Activated CD4-positive, alpha-beta T cell treated with anti-CD3 and anti-CD28 coated beads for 36 hours (primary cell): ENCODE measurements at places on chromosomes 12 and 14. TPM values are rescaled to one million over a fixed set of nuclear protein-coding genes. Genes with fewer than 3 reads are reported as not detected.

Gene PMCH
- 0.57 TPM for total RNA-seq

Gene B3GNT4
- total RNA-seq = 2.0 TPM

Gene KRT79
- 0.09 TPM for total RNA-seq

Gene LRTM2
- total RNA-seq = not detected

Gene P2RX7
- total RNA-seq = 6.6 TPM

Gene ALDH1L2
- total RNA-seq = 7.6 TPM

Gene TMCC3
- total RNA-seq = 0.16 TPM

Gene IL26
- total RNA-seq = 1.1 TPM

Gene CMTM5
- not detected for total RNA-seq

Gene TMEM106C
- total RNA-seq = 248 TPM

Gene SLC38A4
- not detected for total RNA-seq

Gene LTB4R2
- 9.5 TPM for total RNA-seq

DNA sequence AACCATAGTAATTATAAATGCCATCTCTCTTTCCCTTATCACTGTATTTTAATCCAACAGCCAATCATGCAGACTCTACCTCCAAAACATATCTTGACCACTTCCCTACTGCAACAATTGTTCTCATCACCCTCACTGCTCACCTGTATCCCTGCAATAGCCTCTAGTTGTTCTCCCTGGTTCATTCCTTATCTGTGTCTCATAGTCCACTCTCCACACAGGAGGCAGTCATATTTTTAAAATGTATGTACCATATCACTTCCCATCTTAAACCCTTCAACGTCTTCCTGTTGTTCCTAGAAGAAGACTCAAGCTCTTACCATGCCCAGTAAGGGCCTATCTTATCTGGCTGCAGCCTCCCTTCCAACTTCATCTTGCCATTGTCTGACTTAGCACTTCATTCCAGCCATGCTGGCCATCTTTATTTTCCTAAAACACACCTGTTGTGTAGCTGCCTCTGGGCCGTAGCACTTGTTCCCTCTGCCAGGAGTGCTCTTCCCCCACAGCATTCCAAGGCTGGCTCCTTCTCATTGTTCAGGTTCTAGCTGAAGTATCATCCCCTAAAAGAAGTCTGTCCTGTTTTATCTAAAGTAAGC, 27.8 kb upstream of the BHLHE41 start:
- H3K27ac ChIP-seq = no peak overlapping the region
- H3K4me1 ChIP-seq = no peaks in the 10 kb centered on the region
- DNase-seq = no peak
- peaks cover 5% of the 10 kb centered on the region for H3K27me3 ChIP-seq
- no peak overlapping the region for H3K4me3 ChIP-seq

GRCh38 chr12:44618946-44619345, 257.2 kb downstream of the NELL2 start:
- no peaks in the 10 kb centered on the region for H3K27me3 ChIP-seq
- H3K4me1 ChIP-seq = no peaks in the 10 kb centered on the region
- no peak overlapping the region for H3K4me3 ChIP-seq
- no peak for DNase-seq

GRCh38 chr14:103155010-103155409, 31.7 kb downstream of the TNFAIP2 start:
- H3K4me1 ChIP-seq = no peaks in the 10 kb centered on the region
- H3K27ac ChIP-seq = no peak overlapping the region

- no peaks in the 10 kb centered on the region for H3K4me1 ChIP-seq
- no peak overlapping the region for H3K4me3 ChIP-seq
- no peak for DNase-seq
- H3K27ac ChIP-seq = no peak overlapping the region
- H3K36me3 ChIP-seq = no peaks in the 10 kb centered on the region
Observed at GRCh38 chr12:28017873-28018255, 45.3 kb upstream of the PTHLH start.

DNA sequence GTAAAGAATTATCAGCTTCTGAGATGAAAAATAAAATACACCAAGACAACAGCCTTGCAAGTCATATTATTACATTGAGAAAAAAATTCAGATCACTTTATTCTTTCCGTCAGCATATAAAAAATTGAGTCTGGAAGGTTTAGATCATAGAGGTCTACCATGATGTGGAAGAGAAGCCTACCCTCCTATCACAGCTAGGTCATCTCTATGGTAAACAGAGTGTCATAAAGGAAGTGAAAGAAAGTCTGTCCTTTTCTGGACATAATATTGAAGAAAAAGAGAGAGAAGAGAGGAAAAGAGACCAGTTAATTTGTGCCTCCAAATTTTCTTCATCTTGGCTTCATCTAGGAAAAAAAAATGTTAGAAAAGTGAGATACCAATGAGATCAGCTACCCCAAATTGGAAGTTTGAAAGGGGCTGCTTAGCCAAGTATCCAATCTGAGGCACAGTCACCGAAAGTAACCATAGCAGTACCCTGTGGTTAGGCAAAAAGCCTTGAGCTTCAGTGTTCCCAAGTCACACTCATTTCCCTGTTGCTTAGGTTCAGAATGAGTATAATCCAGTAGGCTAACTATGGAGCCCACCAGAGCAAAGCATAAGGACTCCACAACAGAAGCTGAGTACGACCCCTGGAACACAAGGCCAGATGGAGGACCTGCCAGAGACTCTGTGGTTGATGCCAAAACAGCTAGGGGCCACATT, 38.1 kb downstream of the DUSP6 start:
- no peak overlapping the region for H3K4me3 ChIP-seq
- H3K27me3 ChIP-seq = no peaks in the 10 kb centered on the region
- no peak for DNase-seq
- H3K27ac ChIP-seq = no peak overlapping the region
- no peaks in the 10 kb centered on the region for H3K36me3 ChIP-seq

- H3K4me3 ChIP-seq = no peak overlapping the region
- DNase-seq = no peak
- H3K36me3 ChIP-seq = no peaks in the 10 kb centered on the region
- H3K27me3 ChIP-seq = peaks cover 20% of the 10 kb centered on the region
- H3K4me1 ChIP-seq = no peaks in the 10 kb centered on the region
- no peak overlapping the region for H3K27ac ChIP-seq
Observed at GRCh38 chr14:25010471-25010870, 39.5 kb downstream of the STXBP6 start.

DNA sequence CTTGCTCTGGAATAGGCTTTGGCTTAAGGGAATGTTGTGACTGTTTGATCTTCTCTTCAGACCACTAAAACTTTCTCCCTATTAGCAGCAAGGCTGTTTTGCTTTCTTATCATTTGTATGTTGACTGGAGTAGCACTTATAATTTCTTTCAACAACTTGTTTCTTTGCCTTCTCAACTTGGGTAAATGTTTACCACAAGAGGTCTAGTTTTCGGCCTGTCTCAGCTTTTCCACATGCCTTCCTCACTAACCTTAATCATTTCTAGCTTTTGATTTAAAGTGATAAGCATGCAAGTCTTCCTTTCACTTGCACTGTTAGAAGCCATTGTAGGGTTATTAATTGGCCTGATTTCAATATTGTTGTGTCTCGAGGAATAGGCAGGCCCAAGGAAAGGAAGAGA, 126.7 kb upstream of the AEBP2 start:
- DNase-seq = peak; percentile 10
- H3K4me1 ChIP-seq = peaks cover 8% of the 10 kb centered on the region
- H3K27me3 ChIP-seq = no peaks in the 10 kb centered on the region
- no peak overlapping the region for H3K4me3 ChIP-seq

- H3K4me3 ChIP-seq = no peak overlapping the region
- H3K27me3 ChIP-seq = peaks cover 2% of the 10 kb centered on the region
- DNase-seq = no peak
Observed at GRCh38 chr12:70826156-70826555, 94.4 kb downstream of the PTPRR start.

DNA sequence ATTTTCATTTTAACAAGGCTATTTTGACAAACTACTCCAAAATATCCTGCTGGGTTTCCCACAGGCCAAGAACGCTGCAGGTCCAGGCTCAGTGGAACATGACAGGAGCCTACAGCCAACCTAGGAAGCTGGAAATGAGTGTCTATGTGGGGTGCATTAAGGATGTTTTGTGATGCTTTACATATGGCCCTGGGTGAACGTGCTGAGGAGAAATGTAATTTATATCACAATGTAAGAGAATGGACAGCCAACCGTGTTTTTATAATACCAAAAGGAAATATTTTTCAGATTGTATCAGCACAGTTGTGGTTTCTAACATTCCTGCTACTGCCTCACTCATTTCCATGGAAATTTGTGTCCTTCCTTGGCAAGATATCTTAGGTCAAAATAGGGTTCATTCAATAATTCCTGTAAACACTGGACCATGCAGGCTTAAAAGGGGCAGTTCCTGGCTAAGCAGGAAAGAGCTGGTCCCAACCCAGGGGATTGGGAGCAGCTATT, 51.5 kb downstream of the ST8SIA1 start:
- no peak for DNase-seq
- peaks cover 16% of the 10 kb centered on the region for H3K4me1 ChIP-seq
- H3K27ac ChIP-seq = no peak overlapping the region
- H3K36me3 ChIP-seq = no peaks in the 10 kb centered on the region

- peak; percentile 70 for DNase-seq
- H3K4me3 ChIP-seq = no peak overlapping the region
- H3K4me1 ChIP-seq = peaks cover 14% of the 10 kb centered on the region
- H3K27ac ChIP-seq = peak overlapping the region; percentile 5
- no peaks in the 10 kb centered on the region for H3K27me3 ChIP-seq
- no peaks in the 10 kb centered on the region for H3K36me3 ChIP-seq
Observed at GRCh38 chr12:53427905-53428594, 4.4 kb downstream of the AMHR2 start.

DNA sequence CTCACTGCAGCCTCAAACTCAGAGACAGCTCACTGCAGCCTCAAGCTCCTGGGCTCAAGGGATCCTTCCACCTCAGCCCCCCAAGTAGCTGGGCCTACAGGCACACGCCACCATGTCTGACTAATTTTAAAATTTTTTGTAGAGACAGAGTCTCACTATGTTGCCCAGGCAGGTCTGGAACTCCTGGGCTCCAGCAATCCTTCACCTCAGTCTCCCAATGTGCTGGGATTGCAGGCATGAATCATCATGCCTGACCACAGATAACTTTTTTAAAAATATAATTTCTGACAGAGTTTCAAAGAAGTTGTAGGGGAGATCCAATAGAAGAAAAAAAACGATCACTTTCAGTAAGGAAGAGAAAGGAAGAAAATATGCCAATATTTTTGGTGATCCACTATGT, 189.7 kb upstream of the CDKN3 start:
- no peaks in the 10 kb centered on the region for H3K4me1 ChIP-seq
- H3K4me3 ChIP-seq = no peak overlapping the region

- no peaks in the 10 kb centered on the region for H3K36me3 ChIP-seq
- no peak for DNase-seq
- no peak overlapping the region for H3K4me3 ChIP-seq
- no peaks in the 10 kb centered on the region for H3K4me1 ChIP-seq
Observed at GRCh38 chr14:64605926-64606685, 56.3 kb downstream of the PPP1R36 start.

DNA sequence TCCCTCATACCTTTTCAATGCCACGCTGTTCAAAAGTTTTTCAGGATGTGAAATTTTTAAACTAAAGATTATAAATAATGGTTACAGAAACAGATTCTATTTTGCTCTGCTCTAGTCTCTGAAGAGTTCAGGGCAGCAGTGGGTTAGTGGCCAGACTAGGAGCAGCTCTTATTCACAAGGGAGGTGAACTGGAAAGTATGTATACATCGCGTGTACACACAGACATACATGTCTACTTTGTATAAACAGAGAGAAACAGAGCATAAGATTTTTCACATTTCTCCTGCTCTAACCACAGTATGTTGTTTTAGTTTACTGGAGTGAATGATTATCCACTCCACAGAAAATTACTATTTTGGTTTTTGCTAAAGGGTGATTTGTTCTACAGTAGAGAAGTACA, 74.4 kb upstream of the CRY1 start:
- H3K27ac ChIP-seq = no peak overlapping the region
- no peak for DNase-seq
- no peaks in the 10 kb centered on the region for H3K4me1 ChIP-seq
- no peaks in the 10 kb centered on the region for H3K36me3 ChIP-seq
- peaks cover 3% of the 10 kb centered on the region for H3K27me3 ChIP-seq

DNA sequence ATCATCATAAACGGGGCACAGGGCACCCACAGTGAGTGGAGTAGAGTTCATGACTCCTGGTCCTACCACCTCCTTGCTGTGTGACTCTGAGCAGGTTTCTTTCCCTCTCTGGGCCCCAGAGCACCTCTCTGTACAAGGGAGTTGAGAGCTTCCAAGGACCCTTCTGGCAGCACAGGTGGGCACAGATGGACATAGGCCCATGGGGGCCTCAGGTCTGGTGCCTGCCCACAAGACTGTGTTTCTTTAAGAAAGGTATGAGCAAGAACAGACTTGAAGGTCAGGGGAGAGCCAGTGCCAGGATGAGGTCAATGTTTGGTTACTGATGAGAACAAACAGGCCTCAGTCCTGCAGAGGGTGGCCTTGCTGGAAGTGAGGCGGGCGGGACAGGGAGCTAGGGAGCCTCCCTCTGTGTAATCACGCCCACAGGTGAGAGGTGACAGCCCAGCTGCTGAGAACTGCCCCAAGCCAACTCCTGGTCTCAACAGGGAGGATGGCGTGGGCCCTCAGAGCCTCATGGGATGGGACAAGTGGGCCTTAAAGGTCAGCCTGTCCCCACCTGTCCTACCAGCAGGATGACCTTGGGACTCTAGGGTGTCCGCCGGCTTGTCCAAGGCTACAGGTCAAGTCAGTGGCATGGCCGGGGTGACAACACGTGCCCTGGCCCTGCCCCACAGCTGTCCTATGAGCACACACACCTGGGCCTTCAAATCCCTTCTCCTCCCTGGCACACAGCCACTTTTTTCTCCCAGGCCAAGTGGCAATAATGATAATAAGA, 49.1 kb downstream of the CCDC85C start:
- DNase-seq = no peak
- no peak overlapping the region for H3K4me3 ChIP-seq
- H3K27me3 ChIP-seq = no peaks in the 10 kb centered on the region
- no peaks in the 10 kb centered on the region for H3K36me3 ChIP-seq

- H3K4me3 ChIP-seq = no peak overlapping the region
- H3K27me3 ChIP-seq = peaks cover 2% of the 10 kb centered on the region
- no peak overlapping the region for H3K27ac ChIP-seq
- H3K4me1 ChIP-seq = peaks cover 27% of the 10 kb centered on the region
- H3K36me3 ChIP-seq = no peaks in the 10 kb centered on the region
Observed at GRCh38 chr12:55641595-55641994, 4.9 kb downstream of the OR10P1 start.

GRCh38 chr12:67501362-67501761, 147.2 kb upstream of the DYRK2 start:
- no peaks in the 10 kb centered on the region for H3K36me3 ChIP-seq
- no peak for DNase-seq
- no peak overlapping the region for H3K4me3 ChIP-seq
